AG09319 (cell line): ENCODE measurements at places on chromosomes 5 and 9.

DNA sequence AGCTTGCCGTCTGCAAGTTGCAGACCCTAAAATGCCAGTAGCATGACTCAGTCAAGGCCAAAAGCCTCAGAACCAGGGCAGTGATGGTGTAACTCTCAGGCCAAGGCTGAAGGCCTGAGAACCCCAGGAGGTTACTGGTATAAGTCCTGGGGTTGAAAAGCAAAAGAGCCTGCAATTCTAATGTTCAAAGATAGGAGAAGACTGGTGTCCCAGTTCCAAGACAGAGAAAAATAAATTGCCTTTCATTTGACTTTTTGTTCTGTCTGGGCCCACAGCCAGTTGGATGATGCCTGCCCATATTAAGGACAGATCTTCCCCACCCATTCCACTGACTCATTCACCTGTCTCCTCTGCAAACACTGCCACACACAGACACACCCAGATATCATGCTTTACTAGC, 673.2 kb downstream of the CDH18 start:
- no peak for DNase-seq

GRCh38 chr9:74570879-74571512, 73.9 kb downstream of the RORB start:
- DNase-seq, result no peak

- no peak for DNase-seq
These were observed 3.9 kb upstream of the NKD2 start for GRCh38 chr5:1004461-1005248.

GRCh38 chr9:73474002-73474600, 322.4 kb downstream of the ANXA1 start:
- no peak for DNase-seq

DNA sequence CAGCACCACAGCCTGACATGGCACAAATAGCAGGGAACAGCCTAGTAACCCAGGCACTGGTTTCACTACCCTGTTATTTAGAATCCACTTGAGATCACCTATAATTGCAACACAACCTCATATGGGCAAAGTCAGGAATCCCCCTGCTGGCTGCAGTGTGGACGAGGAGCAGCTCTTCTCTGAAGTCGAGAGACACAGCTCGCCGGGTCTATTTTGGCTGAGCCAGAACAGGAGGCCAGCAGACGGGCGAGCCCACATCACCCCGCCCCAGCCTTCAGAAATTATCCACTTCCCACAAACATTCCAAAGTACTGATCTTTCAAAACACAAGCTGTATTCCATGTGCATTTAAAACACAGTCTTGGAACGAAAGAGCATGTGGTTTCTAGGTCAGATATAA, 179.0 kb downstream of the ROR2 start:
- peak; percentile 87 for DNase-seq

DNA sequence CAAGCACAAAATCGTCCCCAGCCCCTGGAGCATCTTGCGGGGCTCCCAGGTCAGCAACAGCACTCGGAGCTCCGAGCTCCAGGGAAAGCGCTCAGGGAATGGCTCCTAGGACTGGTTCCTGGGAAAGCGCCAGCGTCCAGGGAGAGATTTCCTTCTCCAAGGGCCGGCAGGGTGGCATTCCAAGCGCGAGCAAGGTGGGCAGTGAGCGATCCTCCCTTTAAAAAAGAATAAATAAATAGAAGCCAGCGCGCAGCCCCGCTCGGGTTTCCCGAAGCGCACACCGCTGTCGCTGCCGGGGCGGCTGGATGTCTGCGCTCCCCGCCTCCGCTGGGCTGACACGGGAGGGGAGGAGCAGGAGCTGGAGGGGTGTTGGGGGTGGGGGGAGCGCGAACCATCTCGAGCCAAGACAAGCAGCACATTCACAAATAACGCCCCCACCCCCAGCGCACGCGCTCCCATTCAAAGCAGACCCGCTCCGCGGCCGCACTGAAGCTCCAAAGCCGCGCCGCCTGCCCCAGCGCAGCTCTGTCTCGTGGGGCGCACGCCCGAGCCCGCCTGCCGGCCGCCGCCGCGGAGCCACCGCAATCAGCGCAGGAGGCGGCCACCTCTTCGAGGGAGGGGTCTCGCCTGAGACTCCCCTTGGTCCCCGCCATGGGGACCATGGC, 327.4 kb downstream of the SH3GL2 start:
- DNase-seq, result no peak

- DNase-seq, result peak; percentile 67
These were observed 1.1 kb upstream of the OTULINL start for GRCh38 chr5:14580398-14581034.

DNA sequence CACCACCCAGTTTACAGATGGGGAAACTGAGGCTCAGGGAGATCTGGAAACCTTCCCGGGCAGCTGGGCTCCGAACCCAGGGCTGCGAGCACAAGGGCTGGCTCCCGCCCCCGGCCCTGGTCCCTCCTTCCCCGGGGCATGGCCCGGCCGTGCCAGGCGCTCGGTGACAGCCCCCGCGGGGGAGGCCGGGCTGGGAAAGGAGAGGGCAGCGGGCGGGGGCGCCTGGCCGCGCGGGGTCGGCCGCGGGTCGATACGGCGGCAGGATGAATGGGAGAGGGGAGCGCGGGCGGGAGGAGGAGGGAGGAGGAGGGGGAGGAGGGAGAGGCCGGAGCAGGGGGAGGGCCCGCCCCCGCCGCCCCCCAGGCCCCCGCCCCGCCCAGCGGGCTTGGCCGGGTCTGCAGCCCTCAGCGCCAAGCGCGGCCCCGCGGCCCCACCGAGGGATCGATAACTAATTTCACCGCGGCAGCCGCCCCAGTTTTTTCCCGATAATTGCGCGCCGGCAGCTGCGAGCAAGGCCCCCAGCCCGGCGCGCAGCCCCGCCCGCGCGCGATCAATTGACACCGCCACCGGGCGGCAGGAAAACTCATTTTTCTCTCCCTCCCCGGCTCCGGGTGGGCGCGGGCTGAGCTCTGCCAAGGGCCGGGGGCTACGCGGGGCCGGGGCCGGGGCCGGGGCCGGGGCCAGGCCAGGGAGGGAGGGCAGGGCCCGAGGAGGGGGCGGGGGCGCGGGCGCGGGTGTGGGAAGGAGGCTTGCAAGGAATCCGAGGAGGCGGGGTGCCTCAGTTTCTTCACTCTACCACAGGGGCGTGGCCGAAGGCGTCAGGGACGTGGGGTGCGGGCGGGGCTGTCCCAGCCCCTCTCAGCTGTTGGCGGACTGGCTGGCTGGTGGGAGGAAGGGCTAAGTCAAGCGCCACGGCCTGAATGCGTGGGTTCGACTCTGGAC, 52.1 kb downstream of the C9orf50 start:
- DNase-seq, result no peak

DNA sequence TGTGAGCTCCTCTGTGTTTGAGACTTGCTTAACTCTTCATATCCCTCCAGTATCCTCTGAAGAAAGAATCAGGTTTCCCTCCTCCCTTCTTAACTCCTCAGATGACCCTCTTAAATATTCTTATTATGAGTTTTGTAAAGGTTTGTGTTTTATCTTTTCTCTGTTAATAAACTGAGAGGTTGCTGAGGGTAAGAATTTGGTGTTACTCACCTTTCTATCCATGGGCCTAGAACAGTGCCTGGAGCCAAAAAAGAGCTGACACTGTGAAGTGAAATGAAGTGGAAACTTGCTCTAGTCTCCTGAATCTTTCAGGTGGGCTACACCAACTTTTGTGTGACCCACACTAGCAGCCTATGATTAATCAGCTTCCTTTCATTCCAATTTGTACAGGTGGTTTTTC, 208.4 kb downstream of the CSNK1G3 start:
- no peak for DNase-seq
